ENCODE measurements at places on chromosomes 5 and 9. TPM values are rescaled to one million over a fixed set of nuclear protein-coding genes. Genes with fewer than 3 reads are reported as not detected.

DNA sequence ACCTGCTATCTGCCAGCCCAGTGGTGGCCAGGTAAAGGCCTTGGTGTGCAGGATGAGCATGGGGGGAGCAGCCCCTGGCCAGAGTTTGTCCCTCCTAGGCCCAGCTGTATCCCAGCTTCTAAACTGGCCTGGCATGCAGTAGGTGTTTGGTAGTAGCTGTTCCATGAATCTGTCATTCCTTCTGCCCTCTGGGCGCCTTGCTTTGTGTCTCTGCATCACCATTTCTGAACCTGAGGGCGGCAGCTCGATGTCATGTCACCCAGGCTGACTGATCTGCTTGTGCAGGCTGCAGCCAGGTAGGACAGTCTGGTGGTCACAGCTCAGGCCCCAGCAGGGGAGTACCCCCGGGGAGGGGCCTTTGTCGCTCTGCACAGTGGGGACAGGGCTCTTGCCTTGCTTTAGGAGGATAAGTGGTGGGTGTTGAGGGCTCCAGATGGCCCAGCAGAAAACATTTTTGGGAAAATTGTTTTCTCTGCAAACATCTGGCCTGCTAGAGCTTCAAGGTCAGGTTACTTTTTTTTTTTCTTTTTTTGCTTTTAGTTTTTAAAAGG lies 4.6 kb upstream of the SUSD3 start:
- no peak for DNase-seq

Gene ANKRD18A
- total RNA-seq: under 0.01 TPM

GRCh38 chr9:14308853-14309145 lies 5.1 kb downstream of the NFIB start:
- no peak for DNase-seq

DNA sequence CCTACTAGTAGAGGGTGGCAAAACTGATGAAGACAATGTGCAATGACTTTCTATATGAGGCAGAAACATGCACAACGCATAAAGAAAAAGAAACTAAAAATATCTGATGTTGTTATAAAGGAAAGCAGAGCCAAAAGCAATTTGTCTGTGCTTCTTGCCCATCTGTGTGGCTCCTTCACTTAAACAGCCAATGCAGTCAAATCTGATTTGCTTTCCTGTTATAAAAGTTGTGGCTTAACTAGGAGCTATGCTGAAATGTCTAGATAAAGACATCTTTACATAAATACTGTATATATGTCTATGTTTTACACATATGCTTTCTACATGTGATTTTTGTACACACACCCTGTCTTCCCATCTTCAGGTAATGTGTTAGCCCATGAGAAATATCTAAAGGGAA lies 508.2 kb downstream of the CETN3 start:
- DNase-seq: no peak

Gene ARL14EPL
- not detected for total RNA-seq

DNA sequence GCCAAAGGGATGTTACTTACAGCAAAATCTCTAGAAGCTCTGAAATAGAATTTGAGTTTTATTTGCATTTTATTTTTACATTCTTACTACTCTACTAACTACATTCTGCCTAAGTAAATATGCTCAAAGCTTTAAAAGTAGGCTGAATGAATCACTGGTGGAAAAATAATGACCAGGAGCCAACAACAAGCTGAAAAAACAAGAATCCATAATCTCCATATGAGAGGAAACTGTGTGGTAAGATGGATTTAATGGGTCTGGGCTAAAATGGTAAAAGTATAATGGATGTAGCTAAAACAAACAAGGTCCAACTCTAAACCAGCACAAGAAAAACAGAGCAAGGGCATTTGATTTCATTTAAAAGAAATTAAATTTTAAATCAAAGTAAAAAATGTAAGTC lies 525.8 kb upstream of the FTMT start:
- peak; percentile 0 for DNase-seq

DNA sequence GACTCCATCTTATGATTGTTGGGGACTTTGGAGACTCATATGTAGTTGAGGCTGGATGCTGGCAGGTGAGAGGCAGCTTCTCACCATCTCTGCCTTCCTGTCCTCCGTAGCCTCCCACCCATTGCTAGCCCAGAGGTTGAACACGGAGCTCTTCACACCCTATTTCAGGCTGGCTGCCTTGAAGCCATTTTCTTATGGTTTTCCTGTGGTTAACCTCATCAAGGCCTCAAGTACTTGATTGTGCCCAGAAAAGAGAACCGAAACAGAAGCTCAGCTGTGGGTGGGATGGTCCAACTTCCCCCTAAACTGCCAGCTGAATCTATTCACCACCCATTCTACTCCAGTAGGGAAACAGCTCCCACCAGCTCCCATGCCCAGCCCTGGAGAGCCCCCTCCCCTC lies 102.9 kb downstream of the LIFR start:
- DNase-seq: no peak

DNA sequence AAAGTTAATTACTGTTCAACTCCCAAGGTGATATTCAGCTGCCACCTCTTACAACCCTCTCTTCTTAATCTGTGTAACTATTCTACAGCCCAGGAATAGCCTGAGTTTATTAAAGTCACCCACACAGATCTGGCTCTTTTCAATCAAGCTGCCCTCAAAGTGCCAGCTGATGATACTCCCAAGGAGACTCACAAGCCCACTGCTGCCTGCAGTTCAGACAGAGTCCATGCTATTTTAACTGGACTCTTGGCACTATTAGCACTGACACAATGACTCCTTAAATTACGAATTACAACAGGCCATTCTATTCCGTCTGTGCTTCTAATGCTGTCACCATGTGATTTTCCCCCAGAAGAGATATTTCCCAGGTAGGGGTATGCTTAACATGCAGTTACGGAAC lies 26.3 kb downstream of the REEP5 start:
- no peak for DNase-seq

DNA sequence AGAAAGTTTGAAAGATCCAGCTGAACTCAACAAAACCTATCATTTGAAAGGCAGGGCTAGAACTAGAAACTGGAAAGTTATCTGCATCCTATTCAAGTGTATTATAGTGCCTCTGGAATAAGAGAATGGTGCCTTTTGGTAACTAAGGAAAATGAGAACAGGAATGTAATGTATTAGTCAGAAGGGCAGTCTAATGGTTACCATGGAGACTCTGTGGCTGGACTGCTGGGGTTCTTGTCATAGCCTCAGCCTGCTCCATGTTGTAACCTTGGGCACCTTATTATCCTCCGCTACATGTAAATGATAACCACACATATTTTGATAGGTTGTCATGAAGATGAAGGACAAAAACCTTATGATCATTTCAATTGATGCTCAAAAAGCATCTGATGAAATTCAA lies 24.6 kb upstream of the IFNB1 start:
- no peak for DNase-seq

GRCh38 chr5:2740051-2740875 lies 11.2 kb downstream of the IRX2 start:
- no peak for DNase-seq

- DNase-seq: no peak
Observed at GRCh38 chr5:38888041-38888440, 42.2 kb downstream of the OSMR start.

Gene SKIC3
- 191 TPM for total RNA-seq

- no peak for DNase-seq
Observed at GRCh38 chr5:1190278-1190677, 11.1 kb upstream of the SLC6A19 start.

GRCh38 chr5:11429254-11429653 lies 475.0 kb downstream of the CTNND2 start:
- DNase-seq: no peak

Gene SMC2
- 19.0 TPM for total RNA-seq

- no peak for DNase-seq
Observed at GRCh38 chr5:162824360-162824759, 613.0 kb upstream of the CCNG1 start.

DNA sequence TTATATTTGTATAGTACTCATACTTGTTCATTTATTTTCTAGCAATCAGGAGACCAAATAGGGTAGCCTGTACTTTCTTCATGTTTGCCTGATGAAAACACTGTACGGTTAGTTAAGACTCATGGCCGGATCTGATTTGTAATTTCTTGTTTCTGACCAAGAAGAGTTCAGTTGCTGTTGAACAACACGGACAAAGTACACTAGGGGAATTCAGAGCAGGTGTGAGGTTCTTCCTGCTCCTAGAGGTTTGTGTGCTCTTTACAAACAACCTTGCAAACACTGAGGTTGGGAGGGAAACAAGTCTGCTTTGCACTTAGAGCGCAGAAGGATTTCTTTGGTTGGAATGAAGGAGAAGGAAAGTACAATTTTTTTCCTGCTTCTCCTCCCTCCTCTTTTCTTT lies 69.7 kb downstream of the TRIO start:
- DNase-seq: no peak

- DNase-seq: no peak
Observed at GRCh38 chr5:30928956-30929355, 264.5 kb upstream of the CDH6 start.

- DNase-seq: peak; percentile 69
Observed at GRCh38 chr5:132258102-132259068, 889 bp downstream of the PDLIM4 start.

Gene PCDHGA9
- 4.7 TPM for total RNA-seq

Gene DBH
- total RNA-seq: not detected

DNA sequence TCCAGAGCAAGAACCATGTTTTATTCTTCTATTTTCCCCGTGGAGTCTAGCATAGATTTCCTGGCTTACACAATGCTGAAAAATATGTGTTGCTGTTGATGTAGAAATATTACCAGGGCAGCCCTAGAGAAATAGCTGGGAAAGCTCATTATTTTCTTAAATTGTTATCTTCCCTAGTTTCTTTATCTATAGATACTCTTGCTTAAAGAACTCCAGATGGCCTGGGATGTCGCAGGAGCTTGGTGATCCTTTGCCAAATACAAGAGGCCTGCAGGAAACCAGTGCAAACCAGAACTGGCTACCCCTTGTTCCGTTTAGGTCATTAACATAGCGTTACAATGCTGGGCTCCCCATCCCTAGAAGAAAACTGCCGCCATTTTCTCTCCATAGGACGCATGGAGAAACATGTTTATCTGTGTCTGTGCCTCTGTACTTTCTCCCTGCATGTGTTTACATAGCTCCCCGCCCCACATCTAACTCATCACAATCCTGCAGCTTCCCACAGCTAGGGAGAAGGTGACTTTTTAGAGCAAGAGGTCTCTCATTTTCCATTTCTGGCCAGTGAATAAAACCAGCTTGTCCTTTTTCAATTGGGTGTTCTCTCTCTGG lies 6.4 kb downstream of the PRLR start:
- DNase-seq: peak; percentile 79

Gene SSNA1
- total RNA-seq: 81.5 TPM

- no peak for DNase-seq
Observed at GRCh38 chr9:10242255-10242654, 370.5 kb downstream of the PTPRD start.

DNA sequence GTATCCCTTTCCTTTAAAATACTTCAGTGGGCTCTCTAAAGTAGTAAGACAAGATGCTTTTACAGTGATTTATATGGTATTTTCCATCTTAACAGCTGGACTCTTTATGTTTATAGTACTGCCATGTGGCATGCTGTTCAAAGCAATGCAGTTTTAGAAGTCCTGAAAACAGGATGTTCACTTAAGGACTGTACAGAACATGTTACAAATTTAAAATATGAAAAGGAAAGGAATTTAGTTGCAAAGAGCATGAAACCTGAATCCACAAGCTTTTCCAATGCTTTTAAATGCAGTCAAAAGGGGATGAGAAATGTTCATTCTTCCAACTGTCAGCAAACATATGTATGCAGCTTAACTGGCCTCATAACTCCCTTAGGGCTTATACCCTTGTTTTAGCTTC lies 580.2 kb downstream of the EFNA5 start:
- DNase-seq: peak; percentile 37

Data from fibroblast of villous mesenchyme (primary cell).